ENCODE measurements at places on chromosomes 3 and 15.

GRCh38 chr15:65375871-65376607 lies 1.8 kb downstream of the IGDCC3 start:
- no peak for DNase-seq

GRCh38 chr3:180888992-180889560 lies 23.4 kb upstream of the FXR1 start:
- DNase-seq: no peak

GRCh38 chr3:137259089-137259488 lies 301.3 kb downstream of the IL20RB start:
- DNase-seq: no peak

- DNase-seq: no peak
Measured at GRCh38 chr15:39079296-39079847, 501.5 kb upstream of the THBS1 start.

- no peak for DNase-seq
Measured at GRCh38 chr15:81024265-81024872, 23.6 kb downstream of the TLNRD1 start.

DNA sequence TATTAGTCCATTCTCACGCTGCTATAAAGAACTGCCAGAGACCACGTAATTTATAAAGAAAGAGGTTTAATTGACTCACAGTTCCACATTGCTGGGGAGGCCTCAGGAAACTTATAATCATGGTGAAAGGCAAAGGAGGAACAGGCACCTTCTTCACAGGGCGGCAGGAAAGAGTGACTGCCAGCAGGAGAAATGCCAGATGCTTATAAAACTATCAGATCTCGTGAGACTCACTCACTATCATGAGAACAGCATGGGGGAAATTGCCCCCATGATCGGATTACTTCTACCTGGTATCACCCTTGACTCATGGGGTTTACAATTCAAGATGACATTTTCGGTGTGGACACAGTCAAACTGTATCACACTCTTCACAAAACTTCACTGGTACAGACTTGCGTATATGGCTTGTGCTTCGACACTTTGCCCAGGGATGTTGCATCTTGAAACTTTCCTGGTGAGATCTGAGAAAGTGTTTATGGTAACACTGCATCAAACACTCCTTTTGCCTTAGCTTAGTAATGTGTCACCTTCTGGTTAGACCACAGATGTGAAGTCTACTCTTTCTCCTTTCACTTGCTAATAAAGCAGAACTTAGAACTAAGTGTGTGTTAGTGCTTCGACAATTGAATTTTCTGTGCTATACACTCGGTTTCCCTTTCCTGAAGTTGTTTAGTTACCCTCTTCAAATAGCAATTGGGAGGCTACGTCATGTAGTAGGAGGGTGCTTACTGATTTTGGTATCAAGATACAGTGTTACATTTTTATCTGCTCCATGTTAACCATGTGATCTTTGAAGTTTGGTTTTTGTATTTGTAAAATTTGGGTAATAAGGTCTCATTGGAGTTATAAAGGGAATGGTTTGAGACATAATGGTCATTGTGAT lies 185.7 kb downstream of the LPP start:
- DNase-seq: no peak

DNA sequence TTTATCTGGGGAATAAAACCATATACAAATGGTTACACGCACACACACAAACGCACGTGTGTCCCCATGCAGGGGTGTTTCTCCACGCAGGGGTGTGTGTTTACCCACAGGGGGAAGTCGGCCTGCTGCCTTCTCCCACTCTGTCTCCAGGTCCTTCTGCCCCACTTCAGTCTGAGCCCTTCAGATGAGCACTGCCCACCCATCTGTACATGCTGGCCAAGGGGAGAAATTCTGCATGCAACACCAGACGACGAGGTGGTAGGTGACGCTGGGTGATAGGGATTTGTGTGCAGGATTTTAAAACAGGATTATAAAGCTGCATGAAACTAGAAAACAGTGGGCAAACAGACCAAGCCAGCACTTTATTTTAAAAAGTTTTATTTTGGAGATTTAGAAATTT lies 122.5 kb downstream of the TJP1 start:
- no peak for DNase-seq

- no peak for DNase-seq
Measured at GRCh38 chr3:42710323-42711021, 7.9 kb upstream of the HHATL start.

- DNase-seq: no peak
Measured at GRCh38 chr3:34377961-34378360, 579.5 kb downstream of the PDCD6IP start.

DNA sequence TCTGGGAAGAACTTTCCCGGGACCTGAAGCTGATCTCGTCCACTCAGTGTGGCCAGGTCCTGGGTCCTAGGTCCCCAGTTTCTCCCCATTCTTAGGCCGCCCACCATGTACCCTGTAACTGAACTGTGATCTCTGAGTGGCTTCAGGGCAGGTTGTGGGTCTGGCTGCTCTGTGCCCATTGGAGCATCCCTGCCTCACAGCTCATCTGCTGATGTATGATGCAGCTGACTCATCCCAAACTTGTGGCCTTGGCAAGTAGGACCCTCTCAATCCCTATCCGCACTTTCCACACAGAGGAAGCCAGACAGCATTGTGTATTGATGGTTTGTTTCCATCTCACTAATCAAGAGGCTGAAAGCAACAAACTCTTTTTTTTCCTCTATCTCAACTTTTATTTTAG lies 69.1 kb upstream of the XCR1 start:
- no peak for DNase-seq
